ENCODE measurements at places on chromosomes 4 and X. TPM values are rescaled to one million over a fixed set of nuclear protein-coding genes. Genes with fewer than 3 reads are reported as not detected.

Gene USP38
- total RNA-seq: 23.5 TPM

Gene CLDN22
- total RNA-seq: not detected

Gene STATH
- total RNA-seq: not detected

Gene UGT2A1
- total RNA-seq: not detected

Gene PARM1
- total RNA-seq: not detected

Gene AWAT2
- total RNA-seq: not detected

DNA sequence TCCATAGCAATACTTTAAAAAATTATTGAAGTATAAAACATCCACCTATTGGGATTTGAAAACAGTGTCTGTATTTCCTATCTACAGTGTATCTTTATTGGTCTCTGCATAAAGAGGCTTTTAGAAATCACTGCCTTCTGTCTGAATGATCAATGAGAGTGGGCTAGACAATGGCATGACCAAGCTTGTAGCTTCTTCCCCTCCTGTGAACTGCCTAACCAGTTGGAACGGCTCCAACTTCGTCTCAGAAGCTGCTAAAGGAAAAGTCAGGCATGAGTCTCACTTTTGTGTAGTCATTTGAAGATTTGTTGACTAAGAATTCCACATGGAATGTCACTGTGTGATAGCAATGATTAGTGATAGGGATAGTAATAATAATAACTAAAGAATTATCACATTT is 64.2 kb downstream of the INTS12 start:
- H3K27ac ChIP-seq: no peak overlapping the region
- no peak overlapping the region for H3K4me3 ChIP-seq
- H3K27me3 ChIP-seq: peaks cover 19% of the 10 kb centered on the region

DNA sequence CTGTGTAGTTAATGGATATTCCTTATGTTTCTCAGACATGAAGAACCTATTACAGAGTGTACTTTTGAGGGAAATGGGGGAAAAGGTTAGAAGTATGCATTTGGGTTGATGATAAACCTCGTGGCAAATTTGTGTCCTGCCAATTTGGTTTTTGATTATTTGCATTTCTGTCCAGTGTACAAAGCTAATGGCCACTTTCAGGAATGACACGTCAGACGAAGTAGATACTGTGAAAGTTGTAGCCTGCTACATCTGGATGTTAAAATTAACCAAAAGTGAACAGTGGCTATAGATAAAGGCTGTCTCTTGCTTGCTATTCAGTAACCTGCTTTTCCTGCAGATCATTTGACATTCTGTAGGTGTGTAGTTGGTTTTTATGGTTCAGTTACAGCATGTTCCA is 1.0 kb downstream of the PRDX4 start:
- peaks cover 17% of the 10 kb centered on the region for H3K4me1 ChIP-seq
- peak overlapping the region; percentile 86 for H3K4me3 ChIP-seq
- no peaks in the 10 kb centered on the region for H3K27me3 ChIP-seq
- DNase-seq: no peak
- peaks cover 14% of the 10 kb centered on the region for H3K36me3 ChIP-seq

GRCh38 chrX:153779891-153780677 is 757 bp upstream of the SRPK3 start:
- H3K4me1 ChIP-seq: no peaks in the 10 kb centered on the region
- no peaks in the 10 kb centered on the region for H3K36me3 ChIP-seq
- no peak for DNase-seq
- H3K4me3 ChIP-seq: no peak overlapping the region

DNA sequence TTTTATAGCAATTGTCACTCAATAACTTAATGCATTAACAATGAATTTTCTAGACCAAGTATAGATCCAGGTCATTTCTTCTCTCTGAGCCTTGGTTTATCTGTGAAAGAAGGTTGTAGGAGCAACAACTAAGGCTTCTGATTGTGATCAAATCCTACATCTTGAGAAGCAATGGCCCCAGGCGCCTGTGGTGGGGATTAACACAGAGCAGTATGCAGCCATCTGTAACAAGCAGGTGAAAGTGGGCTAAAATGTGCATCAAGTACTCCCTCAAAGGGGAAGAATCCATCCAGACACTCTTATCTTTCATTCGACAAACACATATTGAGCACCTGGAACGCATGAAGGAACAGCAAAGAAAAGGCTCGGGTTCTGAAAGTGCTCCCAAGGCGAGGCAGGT is 19.1 kb upstream of the SETD7 start:
- H3K27me3 ChIP-seq: peaks cover 26% of the 10 kb centered on the region
- H3K36me3 ChIP-seq: no peaks in the 10 kb centered on the region
- no peaks in the 10 kb centered on the region for H3K4me1 ChIP-seq
- H3K27ac ChIP-seq: no peak overlapping the region
- DNase-seq: no peak

GRCh38 chrX:133523081-133523487 is 107.8 kb upstream of the GPC4 start:
- DNase-seq: no peak
- no peak overlapping the region for H3K27ac ChIP-seq
- H3K4me3 ChIP-seq: no peak overlapping the region
- H3K36me3 ChIP-seq: no peaks in the 10 kb centered on the region

GRCh38 chrX:118595501-118596042 is 100.0 kb downstream of the DOCK11 start:
- DNase-seq: no peak
- H3K36me3 ChIP-seq: peaks cover 50% of the 10 kb centered on the region
- H3K27me3 ChIP-seq: no peaks in the 10 kb centered on the region
- no peak overlapping the region for H3K4me3 ChIP-seq

- no peak overlapping the region for H3K27ac ChIP-seq
- H3K27me3 ChIP-seq: no peaks in the 10 kb centered on the region
Observed at GRCh38 chr4:88705805-88706492, 8.3 kb upstream of the NAP1L5 start.

DNA sequence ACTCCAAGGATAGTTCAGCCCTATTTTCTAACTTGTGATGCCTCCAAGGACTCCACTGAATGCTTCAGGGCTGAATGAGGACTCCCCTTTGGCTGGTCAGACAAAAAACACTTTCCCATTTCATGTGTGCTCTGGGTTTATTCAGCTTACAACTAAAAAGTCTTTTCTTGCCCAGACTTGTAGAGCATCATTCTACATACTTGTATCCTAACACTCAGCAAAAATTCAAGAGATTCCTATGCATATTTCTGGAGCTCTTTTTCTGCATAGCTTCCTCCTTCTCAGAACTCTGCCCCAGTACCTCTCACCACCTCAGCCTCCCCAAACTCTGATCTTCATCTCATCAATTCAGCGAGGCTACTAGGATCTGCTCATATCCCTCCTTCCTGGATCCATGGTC is 22.2 kb upstream of the KLF3 start:
- H3K27me3 ChIP-seq: peaks cover 37% of the 10 kb centered on the region
- no peak overlapping the region for H3K4me3 ChIP-seq
- H3K4me1 ChIP-seq: no peaks in the 10 kb centered on the region
- no peak for DNase-seq

GRCh38 chrX:16646366-16647138 is 3.4 kb upstream of the S100G start:
- H3K36me3 ChIP-seq: no peaks in the 10 kb centered on the region
- no peak overlapping the region for H3K27ac ChIP-seq
- no peak for DNase-seq
- H3K27me3 ChIP-seq: no peaks in the 10 kb centered on the region

DNA sequence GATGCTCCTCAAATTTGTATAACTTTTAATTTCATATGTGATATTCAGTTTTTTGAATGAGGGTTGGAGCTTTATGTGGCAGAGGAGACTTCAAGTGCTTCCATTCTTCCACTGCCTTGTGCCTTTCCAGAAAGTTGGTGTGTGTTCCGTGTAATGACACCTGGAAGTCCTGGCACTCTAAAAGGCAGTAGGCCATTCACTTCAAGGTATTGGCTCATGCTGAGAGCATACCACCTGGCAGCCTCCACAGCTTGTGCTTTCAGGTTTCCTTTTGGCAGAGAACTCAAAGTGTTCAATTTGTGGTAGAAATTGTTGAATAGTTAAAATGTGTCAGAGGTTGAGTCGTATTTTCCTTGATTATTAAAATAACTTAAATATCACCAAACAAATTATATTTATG is 49.6 kb downstream of the GRIA2 start:
- no peaks in the 10 kb centered on the region for H3K27me3 ChIP-seq
- no peak for DNase-seq
- H3K4me1 ChIP-seq: no peaks in the 10 kb centered on the region
- no peak overlapping the region for H3K27ac ChIP-seq
- no peak overlapping the region for H3K4me3 ChIP-seq

- no peaks in the 10 kb centered on the region for H3K36me3 ChIP-seq
- peaks cover 1% of the 10 kb centered on the region for H3K27me3 ChIP-seq
- H3K4me3 ChIP-seq: no peak overlapping the region
Observed at GRCh38 chr4:24991015-24991414, 39.7 kb downstream of the LGI2 start.

GRCh38 chrX:46770000-46770816 is 11.3 kb upstream of the SLC9A7 start:
- no peak overlapping the region for H3K4me3 ChIP-seq
- H3K27me3 ChIP-seq: peaks cover 4% of the 10 kb centered on the region
- DNase-seq: no peak
- no peaks in the 10 kb centered on the region for H3K36me3 ChIP-seq

DNA sequence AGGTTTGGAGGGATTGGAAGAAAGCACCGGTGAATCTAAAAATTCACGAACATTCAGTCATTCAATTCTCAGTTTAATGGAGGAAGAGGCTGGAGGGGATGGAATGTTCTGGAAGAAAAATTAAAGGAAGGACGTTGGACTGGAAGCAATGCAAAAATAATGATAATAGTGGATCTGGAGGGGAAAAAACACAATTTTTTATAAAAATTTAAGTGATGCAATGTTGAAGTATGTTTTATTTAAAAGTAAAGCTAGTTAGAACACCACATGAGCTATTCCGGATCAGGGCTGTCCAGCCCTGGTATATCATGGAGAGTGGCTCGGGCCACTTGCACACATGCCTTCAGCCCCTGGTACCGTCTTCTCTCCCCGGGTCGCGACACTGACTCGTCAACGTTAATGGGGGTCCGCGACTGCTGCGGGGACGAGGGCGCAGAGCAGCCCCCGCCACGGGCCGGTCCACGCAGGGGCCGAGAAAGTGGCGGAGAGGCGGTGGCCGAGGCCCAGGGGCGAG is 204.6 kb downstream of the TENM3 start:
- H3K27me3 ChIP-seq: peaks cover 53% of the 10 kb centered on the region
- H3K4me3 ChIP-seq: peak overlapping the region; percentile 53
- H3K27ac ChIP-seq: no peak overlapping the region
- DNase-seq: no peak
- peaks cover 6% of the 10 kb centered on the region for H3K4me1 ChIP-seq

DNA sequence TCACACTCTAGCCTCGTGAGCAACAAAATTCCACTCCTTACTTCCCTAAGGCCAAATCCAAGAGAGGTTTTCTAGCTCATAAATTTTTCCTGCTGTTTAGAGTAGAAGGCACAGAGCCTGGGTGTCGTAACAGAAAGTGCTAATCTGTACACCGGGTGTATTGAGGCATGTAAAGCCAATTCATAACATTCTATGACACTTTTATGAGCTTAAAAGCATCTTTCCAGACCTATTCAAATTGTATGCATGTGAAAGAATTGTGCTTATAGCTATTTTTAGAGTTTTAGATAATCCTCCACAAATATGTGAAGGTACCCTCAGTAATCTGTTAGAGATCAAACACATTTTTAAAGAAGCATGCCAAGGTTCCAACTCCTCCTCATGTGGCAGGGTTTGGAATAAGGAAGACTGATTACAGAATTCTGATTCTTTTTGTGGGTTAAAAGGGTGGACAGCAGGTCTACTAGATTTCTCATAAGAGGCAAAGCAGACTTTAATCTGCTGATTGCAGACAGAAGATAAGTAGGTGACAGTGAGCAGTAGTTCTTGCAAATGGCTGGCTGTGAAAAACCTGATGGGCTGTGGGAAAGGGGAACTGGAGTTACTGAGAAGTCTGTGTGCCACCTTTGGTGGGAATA is 25.5 kb upstream of the LRCH2 start:
- no peak for DNase-seq
- no peak overlapping the region for H3K4me3 ChIP-seq
- H3K27me3 ChIP-seq: no peaks in the 10 kb centered on the region

- H3K27me3 ChIP-seq: peaks cover 32% of the 10 kb centered on the region
- H3K4me3 ChIP-seq: no peak overlapping the region
- no peak for DNase-seq
Observed at GRCh38 chr4:3296651-3297050, 3.8 kb downstream of the RGS12 start.

GRCh38 chr4:169352360-169352759 is 81.6 kb upstream of the SH3RF1 start:
- no peak overlapping the region for H3K4me3 ChIP-seq
- no peak overlapping the region for H3K27ac ChIP-seq
- no peak for DNase-seq
- H3K27me3 ChIP-seq: peaks cover 1% of the 10 kb centered on the region
- no peaks in the 10 kb centered on the region for H3K36me3 ChIP-seq

GRCh38 chr4:64559571-64559970 is 150.3 kb upstream of the TECRL start:
- H3K27ac ChIP-seq: no peak overlapping the region
- H3K4me3 ChIP-seq: no peak overlapping the region
- no peaks in the 10 kb centered on the region for H3K27me3 ChIP-seq

- H3K4me1 ChIP-seq: no peaks in the 10 kb centered on the region
- H3K27ac ChIP-seq: no peak overlapping the region
- no peak overlapping the region for H3K4me3 ChIP-seq
- no peaks in the 10 kb centered on the region for H3K36me3 ChIP-seq
Observed at GRCh38 chr4:182874304-182874751, 42.9 kb downstream of the DCTD start.

DNA sequence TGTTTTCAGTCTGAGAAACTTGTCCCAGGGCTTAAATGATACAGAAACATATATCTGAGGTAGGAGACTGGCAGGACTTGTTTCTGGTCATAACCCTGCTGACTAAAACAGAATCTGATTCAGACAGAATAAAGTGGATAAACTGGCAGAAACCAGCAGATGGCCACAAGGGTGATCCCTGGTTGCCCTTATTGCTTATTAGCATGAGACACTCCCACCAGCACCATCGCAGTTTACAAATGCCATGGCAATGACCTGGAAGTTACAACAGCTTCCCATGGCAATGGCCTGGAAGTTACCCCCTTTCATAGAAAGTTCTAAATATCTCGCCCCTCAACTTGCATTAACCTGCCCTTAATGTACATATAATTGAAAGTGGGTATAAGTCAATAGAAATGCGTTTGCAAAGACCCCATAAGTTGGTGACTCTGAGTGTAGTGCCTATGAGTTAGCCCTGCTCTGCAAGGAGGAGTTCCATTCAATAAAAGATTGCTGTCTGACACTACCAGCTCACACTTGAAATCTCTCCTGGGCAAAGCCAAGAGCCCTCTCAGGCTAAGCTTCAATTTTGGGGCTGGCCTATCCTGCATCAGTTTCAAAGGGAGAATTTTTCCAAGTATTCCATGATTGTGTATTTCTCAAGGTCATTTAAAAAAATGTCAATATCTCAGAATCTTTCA is 52.9 kb upstream of the PAGE5 start:
- no peaks in the 10 kb centered on the region for H3K36me3 ChIP-seq
- no peak for DNase-seq
- no peak overlapping the region for H3K27ac ChIP-seq
- H3K4me1 ChIP-seq: no peaks in the 10 kb centered on the region

DNA sequence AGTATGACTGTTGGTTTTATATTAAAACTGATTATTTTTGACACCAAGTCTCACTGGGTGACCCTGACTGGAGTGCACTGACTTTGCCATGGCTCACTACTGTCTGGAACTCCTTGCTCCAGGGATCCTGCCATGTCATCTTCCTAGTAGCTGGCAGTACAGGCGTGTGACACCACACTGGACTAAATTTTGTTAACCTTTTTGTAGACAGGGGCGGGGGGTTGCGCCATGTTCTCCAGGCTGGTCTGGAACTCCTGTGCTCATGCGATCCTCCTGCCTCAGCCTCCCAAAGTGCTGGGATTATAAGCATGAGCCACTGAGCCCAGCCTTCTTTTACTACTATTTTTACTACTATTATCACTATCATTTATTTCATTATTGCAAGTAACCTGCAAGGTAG is 8.9 kb downstream of the XAGE1A start:
- H3K4me3 ChIP-seq: no peak overlapping the region
- no peaks in the 10 kb centered on the region for H3K27me3 ChIP-seq
- H3K4me1 ChIP-seq: no peaks in the 10 kb centered on the region
- no peak for DNase-seq
